ENCODE measurements at places on chromosomes 11 and 22. TPM values are rescaled to one million over a fixed set of nuclear protein-coding genes. Genes with fewer than 3 reads are reported as not detected.

GRCh38 chr11:104946907-104947306 lies 21.5 kb downstream of the CASP4 start:
- H3K27me3 ChIP-seq: no peaks in the 10 kb centered on the region
- H3K4me1 ChIP-seq: no peaks in the 10 kb centered on the region
- no peaks in the 10 kb centered on the region for H3K36me3 ChIP-seq
- H3K27ac ChIP-seq: no peak overlapping the region

GRCh38 chr11:28481616-28482480 lies 373.7 kb downstream of the METTL15 start:
- H3K27ac ChIP-seq: no peak overlapping the region
- H3K4me1 ChIP-seq: no peaks in the 10 kb centered on the region
- H3K27me3 ChIP-seq: no peaks in the 10 kb centered on the region
- no peaks in the 10 kb centered on the region for H3K36me3 ChIP-seq

JAML gene
- total RNA-seq: 12.0 TPM

MRGPRX4 gene
- total RNA-seq: not detected

OR52A1 gene
- not detected for total RNA-seq
